ENCODE measurements at places on chromosomes 11 and 22. TPM values are rescaled to one million over a fixed set of nuclear protein-coding genes. Genes with fewer than 3 reads are reported as not detected.

Gene KCNE3
- polyA plus RNA-seq = 22.0 TPM

Gene RFPL3
- not detected for polyA plus RNA-seq

Gene FLRT1
- not detected for polyA plus RNA-seq

Gene SLC22A9
- not detected for polyA plus RNA-seq

Gene PRRG4
- polyA plus RNA-seq = 5.3 TPM
